ENCODE measurements at places on chromosomes 2 and 18. TPM values are rescaled to one million over a fixed set of nuclear protein-coding genes. Genes with fewer than 3 reads are reported as not detected.

DNA sequence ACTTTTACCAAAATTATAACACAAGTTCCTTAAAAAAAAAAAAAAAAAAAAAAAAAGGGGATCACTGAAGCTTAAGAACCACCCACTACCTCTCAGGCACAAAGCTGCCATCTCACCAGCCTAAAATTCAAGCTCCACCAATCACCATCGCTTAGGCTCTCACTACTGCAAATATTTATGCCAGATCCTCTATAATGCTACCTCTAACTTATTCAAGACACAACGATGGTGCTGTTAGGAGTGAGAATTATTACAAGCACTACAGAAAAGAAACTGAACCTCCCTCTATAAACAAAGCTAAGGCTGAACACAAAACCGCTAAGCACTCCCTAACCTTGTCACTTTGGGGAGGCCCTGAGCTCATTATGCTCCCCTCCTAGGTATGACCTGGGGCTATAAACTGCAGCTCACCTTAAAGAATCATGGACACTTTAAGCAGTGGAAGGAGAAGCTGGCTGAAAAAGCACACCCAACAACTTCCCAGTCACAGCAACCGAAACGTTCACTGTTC lies 3.6 kb downstream of the FZD5 start:
- peaks cover 42% of the 10 kb centered on the region for H3K4me1 ChIP-seq
- DNase-seq, result peak; percentile 35
- H3K36me3 ChIP-seq, result no peaks in the 10 kb centered on the region

DNA sequence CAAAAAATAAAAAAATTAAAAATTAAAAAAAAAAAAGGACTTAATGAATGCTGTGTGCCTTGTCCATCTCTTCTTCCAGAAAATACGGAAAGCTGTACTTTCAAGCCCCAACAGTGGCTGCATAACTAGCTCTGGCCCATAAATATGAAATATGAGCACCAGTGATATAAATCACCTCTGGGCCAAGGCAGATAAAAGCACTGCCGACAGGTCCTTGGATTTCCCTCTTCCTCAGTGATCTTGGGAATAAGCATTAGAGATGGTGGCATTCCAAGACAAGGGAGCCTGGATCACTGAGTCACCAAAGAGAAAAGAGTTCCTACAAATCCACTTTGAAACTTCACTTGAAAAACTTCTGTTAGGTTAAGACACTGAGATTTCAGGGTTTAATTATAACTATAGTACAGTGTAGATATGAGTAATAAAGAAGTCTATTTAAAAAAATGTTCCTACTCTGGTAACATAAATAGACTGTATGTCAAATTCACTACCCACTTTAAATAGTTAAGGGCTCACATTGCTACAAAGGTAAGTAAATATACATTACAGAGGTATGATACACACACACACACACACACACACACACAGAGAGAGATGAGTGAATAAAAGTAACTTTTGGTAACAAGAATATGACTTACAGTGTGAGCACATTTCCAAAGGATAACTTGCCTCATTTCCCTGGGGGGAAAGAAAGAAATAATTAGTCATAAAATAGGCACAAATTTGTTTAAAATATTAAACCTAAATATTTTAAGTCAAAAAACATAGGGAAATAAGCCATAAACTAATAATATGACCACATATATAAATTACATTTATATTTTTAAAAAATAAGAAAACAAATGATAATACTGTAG lies 35.6 kb downstream of the PPP3R1 start:
- H3K36me3 ChIP-seq, result no peaks in the 10 kb centered on the region

- no peaks in the 10 kb centered on the region for H3K27me3 ChIP-seq
- H3K36me3 ChIP-seq, result no peaks in the 10 kb centered on the region
- no peaks in the 10 kb centered on the region for H3K4me1 ChIP-seq
- DNase-seq, result no peak
- no peak overlapping the region for H3K4me3 ChIP-seq
Measured at GRCh38 chr2:34705551-34706247, 1106.6 kb upstream of the FAM98A start.

- H3K27me3 ChIP-seq, result no peaks in the 10 kb centered on the region
- no peak for DNase-seq
- no peaks in the 10 kb centered on the region for H3K4me1 ChIP-seq
- no peak overlapping the region for H3K27ac ChIP-seq
- no peaks in the 10 kb centered on the region for H3K36me3 ChIP-seq
- no peak overlapping the region for H3K4me3 ChIP-seq
Measured at GRCh38 chr2:70690846-70691245, 77.2 kb downstream of the ADD2 start.

DNA sequence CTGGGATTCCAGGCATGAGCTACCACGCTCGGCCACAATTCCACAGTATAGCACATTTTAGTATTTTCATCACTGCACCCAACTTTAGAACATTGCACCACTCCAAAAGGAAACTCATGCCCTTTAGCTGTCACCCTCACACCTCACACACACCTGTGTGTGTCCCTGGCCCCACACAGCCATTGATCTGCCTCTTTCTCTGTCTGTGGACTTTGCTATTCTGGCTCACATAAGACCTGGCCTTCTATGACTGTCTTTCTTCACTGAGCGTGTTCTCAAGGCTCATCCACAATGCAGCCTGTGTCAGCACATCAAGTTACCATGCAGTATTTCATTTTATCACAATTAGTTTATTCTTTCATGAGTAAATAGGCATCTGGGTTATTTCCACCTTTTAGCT lies 19.7 kb upstream of the ATP9B start:
- no peak overlapping the region for H3K27ac ChIP-seq
- no peaks in the 10 kb centered on the region for H3K4me1 ChIP-seq
- no peak overlapping the region for H3K4me3 ChIP-seq
- no peaks in the 10 kb centered on the region for H3K27me3 ChIP-seq
- no peaks in the 10 kb centered on the region for H3K36me3 ChIP-seq
- no peak for DNase-seq

- H3K4me3 ChIP-seq, result no peak overlapping the region
- H3K4me1 ChIP-seq, result no peaks in the 10 kb centered on the region
- H3K27ac ChIP-seq, result no peak overlapping the region
- no peak for DNase-seq
Measured at GRCh38 chr2:72937356-72937669, 20.0 kb downstream of the EMX1 start.

GRCh38 chr2:86140969-86141392 lies 34.9 kb downstream of the PTCD3 start:
- H3K27ac ChIP-seq, result no peak overlapping the region
- peaks cover 72% of the 10 kb centered on the region for H3K36me3 ChIP-seq
- H3K4me1 ChIP-seq, result no peaks in the 10 kb centered on the region

GRCh38 chr2:204913854-204914464 lies 368.7 kb downstream of the PARD3B start:
- DNase-seq, result no peak
- no peaks in the 10 kb centered on the region for H3K27me3 ChIP-seq
- no peaks in the 10 kb centered on the region for H3K36me3 ChIP-seq
- no peak overlapping the region for H3K4me3 ChIP-seq
- no peak overlapping the region for H3K27ac ChIP-seq

GRCh38 chr18:40577239-40577980 lies 1377.6 kb upstream of the PIK3C3 start:
- H3K27ac ChIP-seq, result no peak overlapping the region
- no peak overlapping the region for H3K4me3 ChIP-seq
- no peaks in the 10 kb centered on the region for H3K27me3 ChIP-seq
- no peak for DNase-seq

GRCh38 chr2:230318190-230319121 lies 8.5 kb upstream of the SP140L start:
- no peak for DNase-seq
- H3K36me3 ChIP-seq, result no peaks in the 10 kb centered on the region
- no peak overlapping the region for H3K27ac ChIP-seq
- H3K4me3 ChIP-seq, result no peak overlapping the region

DNA sequence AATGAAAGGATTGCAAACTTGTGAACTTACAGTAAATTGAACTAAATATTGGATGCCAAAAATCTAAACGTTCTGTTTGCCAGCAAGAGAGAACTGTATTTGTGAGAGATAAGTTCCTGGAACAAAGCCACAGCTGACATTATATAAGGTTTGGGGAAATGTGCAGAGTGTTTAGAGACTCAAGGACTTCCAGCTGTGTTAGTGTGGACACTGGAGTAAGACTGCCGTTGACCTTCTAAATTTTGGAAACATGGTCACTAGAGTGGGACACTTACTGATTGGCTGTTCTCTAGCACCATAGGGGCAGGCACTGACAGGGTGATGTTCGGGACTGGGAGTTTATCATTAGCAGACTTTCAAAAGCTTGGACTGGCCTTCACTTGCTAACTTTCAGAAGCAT lies 40.5 kb downstream of the SCN9A start:
- no peak overlapping the region for H3K27ac ChIP-seq
- H3K4me3 ChIP-seq, result no peak overlapping the region
- no peaks in the 10 kb centered on the region for H3K36me3 ChIP-seq
- H3K27me3 ChIP-seq, result no peaks in the 10 kb centered on the region

DNA sequence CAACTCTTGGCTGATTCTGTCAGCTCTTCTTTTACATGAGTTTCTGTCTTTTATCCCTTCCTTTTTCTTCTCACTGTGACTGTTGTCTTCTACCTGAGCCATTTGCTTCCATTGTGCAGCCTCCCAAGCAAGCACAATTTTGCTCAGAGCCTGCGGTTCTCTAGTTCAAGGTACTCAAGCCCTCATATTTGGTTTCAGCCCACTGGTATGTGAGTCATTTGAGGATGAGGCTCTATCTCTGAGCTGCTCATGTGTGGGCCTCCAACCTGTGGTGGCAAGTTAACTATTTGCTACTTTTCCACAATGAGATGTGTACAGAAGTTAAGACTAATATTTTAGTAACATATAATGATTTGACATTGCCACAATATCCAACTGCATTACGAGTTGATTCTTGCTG lies 183.0 kb downstream of the PHLPP1 start:
- H3K4me3 ChIP-seq, result no peak overlapping the region
- DNase-seq, result no peak
- no peak overlapping the region for H3K27ac ChIP-seq
- peaks cover 3% of the 10 kb centered on the region for H3K4me1 ChIP-seq
- no peaks in the 10 kb centered on the region for H3K36me3 ChIP-seq

- peaks cover 43% of the 10 kb centered on the region for H3K4me1 ChIP-seq
- no peak overlapping the region for H3K4me3 ChIP-seq
- no peak for DNase-seq
Measured at GRCh38 chr2:36486521-36487044, 111.4 kb downstream of the FEZ2 start.

DNA sequence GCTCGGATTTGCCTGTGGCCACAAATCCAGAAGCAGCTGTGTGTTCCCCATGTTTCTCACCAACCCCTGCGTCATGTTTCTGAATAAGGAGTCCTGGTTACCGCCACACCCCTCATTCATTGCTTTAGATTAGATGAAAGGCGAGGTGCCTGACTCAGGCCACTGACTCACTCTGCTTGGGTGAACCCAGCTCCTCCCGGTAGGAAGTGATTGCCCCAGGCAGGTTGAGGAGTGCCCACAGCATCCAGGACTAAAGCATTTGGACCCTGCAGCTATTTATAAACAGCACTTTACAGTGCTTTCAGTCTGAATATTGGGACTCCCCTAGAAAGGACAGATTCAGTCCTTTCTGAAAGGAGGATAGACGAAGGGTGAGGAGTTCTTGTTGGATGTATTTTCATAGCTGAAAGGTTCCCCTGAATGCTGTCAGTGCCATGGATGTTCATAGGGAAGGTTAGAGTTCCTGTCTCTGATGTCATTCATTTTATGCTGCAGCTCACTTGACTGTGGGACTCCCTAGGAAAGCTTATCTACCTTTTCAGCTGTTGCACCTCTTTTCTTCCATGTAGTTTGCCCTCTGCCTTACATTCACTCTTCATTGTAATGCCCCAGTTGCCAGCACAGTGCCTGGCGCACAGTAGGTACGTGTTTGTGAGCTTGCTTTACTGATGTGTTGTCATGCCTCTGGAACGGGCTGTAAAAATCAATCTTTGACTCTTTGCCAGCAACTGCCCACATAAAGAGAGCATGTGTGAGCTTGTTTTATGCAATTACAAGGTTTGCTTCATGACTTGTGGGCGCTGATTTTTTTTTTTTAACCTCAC lies 14.9 kb downstream of the ITGA6 start:
- H3K4me3 ChIP-seq, result no peak overlapping the region
- H3K27ac ChIP-seq, result no peak overlapping the region
- no peak for DNase-seq

GRCh38 chr2:113132414-113133021 lies 5.1 kb downstream of the IL1RN start:
- H3K36me3 ChIP-seq, result no peaks in the 10 kb centered on the region
- no peak for DNase-seq
- H3K27me3 ChIP-seq, result no peaks in the 10 kb centered on the region
- H3K4me3 ChIP-seq, result no peak overlapping the region
- H3K27ac ChIP-seq, result no peak overlapping the region

DNA sequence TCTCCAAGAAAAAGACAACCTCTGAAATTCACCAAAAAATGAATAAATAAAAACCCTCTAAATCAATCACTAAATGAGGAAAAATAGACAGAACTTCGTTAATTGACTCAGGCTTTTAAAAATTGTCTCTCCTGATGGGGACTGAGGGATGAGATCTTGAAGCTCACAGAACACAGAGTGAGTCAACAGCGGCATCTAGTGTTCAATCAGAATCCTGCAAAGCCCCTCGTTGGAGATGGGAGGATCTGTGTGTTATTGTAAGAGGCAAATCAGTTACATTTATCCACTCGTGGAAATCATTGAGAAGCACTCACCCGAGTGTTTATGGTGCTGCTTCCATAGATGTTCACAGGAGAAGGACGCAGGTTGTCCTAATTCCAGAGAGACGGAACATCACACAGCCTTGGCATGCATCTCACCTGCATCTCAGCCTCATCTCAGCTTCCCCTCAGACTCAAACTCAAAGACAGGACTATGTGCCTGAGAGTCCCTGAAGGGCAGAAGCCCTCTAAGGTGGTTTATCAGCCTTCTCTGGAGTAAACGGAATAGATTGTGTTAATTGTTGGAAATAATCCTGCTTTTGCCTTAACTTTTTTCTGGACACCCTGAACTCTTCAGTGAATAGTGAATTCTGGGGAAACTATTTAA lies 82.0 kb downstream of the MREG start:
- H3K4me1 ChIP-seq, result no peaks in the 10 kb centered on the region
- H3K36me3 ChIP-seq, result no peaks in the 10 kb centered on the region
- H3K27me3 ChIP-seq, result no peaks in the 10 kb centered on the region
- H3K27ac ChIP-seq, result no peak overlapping the region
- no peak overlapping the region for H3K4me3 ChIP-seq

DNA sequence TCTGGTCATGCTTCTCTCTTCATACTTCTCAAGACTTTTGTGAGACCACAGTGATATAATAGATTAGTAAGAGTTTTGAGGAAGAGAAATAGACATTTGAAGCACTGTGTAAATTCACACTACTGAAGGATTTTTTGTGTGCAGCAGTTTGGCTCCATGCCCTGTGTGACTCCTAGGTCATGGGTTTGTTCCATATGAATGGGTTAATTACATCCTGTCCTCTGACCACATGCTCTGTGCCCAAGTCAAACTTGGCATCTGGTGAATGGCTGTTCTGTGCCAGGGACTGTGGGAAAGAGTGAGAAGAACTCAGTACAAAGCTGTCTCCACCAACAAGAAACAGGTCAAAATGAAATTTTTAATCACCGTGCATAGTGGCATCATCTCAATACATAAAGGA lies 304.0 kb downstream of the LNPK start:
- no peak for DNase-seq
- H3K4me3 ChIP-seq, result no peak overlapping the region
- H3K4me1 ChIP-seq, result no peaks in the 10 kb centered on the region
- peaks cover 7% of the 10 kb centered on the region for H3K27me3 ChIP-seq

Gene SAG
- not detected for total RNA-seq

Gene RAB10
- total RNA-seq, result 140 TPM

Gene CDK15
- not detected for total RNA-seq

Gene CCDC102B
- total RNA-seq, result 15.9 TPM

Gene CROCC2
- not detected for total RNA-seq

Gene CSRNP3
- total RNA-seq, result 10.7 TPM

Gene MYO7B
- total RNA-seq, result not detected

Gene CCBE1
- 0.34 TPM for total RNA-seq

Gene GALNT3
- 63.4 TPM for total RNA-seq

Gene LIMS3
- total RNA-seq, result 6.1 TPM

Gene SNTG2
- 4.2 TPM for total RNA-seq

Gene YPEL5
- total RNA-seq, result 74.7 TPM

Gene PMAIP1
- 1.1 TPM for total RNA-seq

Gene PROM2
- total RNA-seq, result 16.7 TPM

All from thyroid gland (tissue), 4 donors.